ENCODE measurements at places on chromosomes 6 and 20. TPM values are rescaled to one million over a fixed set of nuclear protein-coding genes. Genes with fewer than 3 reads are reported as not detected.
A peak's percentile ranks its signal among the peaks of the same experiment; 100 is the strongest.

Gene RHAG
- not detected for total RNA-seq

Gene MICB
- 6.8 TPM for total RNA-seq

GRCh38 chr6:108002365-108003221 lies 44.6 kb upstream of the SEC63 start:
- DNase-seq = peak; percentile 74

DNA sequence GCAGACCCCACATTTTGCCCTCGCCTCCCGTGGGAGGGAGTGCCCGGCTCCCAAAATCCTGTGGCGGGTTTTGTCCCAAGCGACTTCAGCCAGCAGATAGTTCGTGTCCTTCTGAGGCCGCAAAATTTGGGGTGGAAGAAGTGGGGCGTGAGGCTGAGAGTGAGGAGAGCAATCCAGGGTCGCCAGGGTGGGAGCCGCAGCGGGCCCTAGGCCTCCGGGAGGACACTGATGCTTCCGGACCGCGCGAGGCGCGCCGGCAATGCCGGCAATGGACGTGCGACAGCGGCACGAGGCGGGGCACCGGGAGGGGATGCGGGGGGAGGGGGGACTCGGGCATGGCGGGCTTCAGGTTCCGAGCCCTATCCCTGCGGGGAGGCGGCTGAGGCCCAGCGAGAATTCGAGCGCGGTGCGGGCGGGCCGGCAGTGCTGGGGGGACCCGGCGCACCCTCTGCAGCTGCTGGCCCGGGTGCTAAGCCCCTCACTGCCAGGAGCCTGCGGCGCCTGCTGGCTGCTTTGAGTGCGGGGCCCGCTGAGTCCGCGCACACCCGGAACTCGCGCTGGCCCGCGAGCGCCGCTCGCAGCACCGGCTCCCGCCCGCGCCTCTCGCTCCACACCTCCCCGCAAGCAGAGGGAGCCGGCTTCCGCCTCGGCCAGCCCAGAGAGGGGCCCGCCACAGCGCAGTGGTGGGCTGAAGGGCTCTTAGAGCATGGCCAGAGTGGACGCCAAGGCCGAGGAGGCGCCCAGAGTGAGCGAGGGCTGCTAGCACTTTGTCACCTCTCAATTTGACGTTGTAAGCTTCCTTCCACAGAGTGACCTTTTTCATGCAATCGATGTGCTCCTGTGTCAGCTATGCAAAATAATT lies 143.8 kb downstream of the LPA start:
- DNase-seq = peak; percentile 80

DNA sequence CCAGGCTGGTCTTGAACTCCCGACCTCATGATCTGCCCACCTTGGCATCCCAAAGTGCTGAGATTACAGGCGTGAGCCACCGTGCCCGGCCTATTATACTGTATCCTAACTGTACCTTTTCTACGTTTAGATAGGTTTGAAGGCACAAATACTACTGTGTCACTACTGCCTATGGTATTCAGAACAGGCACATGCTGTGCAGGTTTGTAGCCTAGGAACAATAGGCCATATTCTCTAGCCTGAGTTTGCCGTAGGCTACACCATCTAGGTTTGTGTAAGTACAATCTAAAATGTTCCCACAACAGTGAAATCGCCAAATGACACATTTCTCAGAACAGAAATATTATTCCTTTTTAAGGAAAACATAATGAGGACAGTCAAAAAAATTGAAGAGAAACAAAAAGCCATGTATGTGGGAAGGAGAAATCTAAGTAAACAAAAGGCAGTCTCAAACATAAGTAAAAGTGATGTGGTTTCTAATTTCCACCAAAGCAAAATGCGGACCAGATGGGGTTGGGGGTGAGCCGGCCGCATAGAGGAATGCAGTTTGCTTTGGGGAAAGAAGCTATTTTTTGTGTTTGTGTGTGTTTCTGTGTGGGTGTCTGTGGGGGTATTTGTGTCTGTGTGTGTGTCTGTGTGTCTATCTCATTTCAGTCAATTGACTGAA lies 192.6 kb upstream of the SALL4 start:
- DNase-seq = no peak
